Cortex of kidney (tissue), 1 donor: ENCODE measurements at places on chromosomes 11 and 22.

- DNase-seq: no peak
These were observed 26.3 kb upstream of the RASD2 start for GRCh38 chr22:35514366-35514765.

DNA sequence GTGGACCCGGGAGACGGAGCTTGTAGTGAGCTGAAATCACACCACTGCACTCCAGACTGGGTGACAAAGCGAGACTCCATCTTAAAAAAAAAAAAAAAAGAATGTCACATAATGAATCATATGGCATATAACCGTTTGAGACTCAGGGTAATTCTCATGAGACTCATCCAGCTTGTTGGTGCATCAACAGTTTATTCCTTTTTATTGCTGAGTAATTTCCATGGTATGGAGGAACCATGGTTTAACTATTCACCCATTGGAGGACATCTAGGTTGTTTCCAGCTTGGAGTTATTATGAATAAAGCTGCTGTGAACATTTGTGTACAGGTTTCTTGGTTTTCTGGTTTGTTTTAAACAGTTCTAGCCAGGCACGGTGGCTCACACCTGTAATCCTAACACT is 25.3 kb downstream of the PPARA start:
- DNase-seq: no peak

- DNase-seq: no peak
These were observed 89.1 kb upstream of the TRIM48 start for GRCh38 chr11:55172734-55173415.

DNA sequence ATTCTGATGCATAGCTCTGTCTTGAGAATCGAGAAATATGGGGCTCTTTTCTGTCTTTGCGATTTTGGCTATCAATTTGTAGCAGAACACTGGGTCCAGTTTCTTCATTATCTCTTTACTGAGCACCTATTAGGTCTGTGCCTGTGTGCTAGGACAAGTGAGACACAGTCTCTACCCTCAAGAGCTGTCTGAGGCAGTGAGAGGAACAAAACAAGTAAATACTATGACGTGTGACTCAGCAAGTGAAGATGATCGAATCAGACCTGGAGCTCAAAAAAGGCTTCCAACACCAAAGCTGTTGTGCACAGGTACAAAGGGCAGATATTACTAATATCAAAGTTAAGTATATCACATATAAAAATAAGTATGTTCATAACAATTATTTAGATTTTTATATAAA is 52.4 kb downstream of the LGR4 start:
- no peak for DNase-seq

DNA sequence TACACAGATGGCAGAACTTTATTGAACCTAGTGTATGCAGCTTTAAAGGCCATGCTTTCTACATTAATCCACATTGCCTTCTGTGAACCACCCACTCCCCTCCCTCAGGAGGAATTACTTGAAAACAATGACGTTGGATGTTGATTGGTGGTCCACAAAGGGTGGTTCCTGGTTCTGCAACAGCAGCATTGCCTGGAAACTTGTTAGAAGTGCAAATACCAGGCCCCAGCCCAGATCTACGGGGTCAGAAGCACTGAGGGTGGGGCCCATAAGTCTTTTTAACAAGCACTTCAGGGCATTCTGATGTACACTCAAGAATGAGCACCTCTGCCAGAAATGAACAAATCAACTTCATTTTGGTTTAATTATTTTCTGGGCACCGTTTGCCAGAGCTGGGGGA is 91.0 kb downstream of the ISX start:
- DNase-seq: no peak

GRCh38 chr22:49310354-49310753 is 517.3 kb downstream of the BRD1 start:
- DNase-seq: no peak

- DNase-seq: no peak
These were observed 43.2 kb downstream of the MACROD1 start for GRCh38 chr11:64122411-64123410.

DNA sequence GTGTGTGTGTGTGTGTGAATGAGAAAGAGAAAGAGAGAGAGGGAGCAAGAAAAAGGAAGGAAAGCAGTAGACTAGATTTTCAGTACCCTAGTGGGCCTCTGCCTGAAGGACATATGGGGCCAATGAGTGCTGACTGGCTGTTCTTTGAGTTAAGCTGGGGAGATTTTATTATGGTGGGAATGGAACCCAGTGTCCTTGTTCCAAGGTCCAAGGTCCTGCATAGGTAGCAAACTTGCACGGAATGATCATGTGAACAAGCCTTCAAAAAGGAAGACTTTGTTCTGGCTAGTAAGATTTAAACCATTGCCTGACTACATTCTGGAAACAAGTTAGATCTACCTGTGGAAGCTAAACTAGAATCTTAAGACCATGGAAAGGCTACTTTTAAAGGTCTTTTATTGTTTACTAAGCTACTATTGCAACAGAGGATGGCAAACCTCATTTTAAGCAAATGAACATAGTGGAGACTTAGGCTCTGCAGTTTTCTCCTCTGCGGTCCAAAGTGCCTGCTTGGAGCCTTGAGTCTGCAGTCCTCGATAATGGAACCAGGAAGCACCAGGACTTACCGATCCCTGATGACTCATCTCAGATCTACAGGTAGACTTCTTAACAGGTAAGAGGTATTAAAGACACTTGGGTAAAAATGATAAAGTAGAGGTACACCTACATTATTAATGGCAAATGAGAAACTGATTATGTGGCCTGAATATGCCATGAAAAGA is 10.2 kb upstream of the GRAMD1B start:
- no peak for DNase-seq

DNA sequence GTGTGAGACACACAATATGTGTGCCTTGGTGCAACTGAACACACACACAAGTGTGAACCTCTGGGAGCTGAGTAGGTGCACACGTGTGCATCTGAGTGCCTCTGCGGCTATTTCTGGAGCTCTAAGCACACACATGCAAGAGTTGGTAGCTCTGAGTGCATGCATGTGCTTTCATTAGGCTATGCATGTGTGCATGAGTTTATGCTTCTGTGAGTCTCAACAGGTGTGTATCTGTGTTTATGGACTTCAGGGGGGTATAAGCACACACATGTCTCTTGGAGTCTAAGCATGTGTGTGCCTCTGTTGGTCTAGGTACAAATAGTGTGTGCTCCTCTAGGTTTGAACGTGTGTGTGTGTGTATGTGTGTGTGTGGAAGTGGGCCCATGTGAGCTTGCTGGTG is 25.8 kb downstream of the SLC22A12 start:
- no peak for DNase-seq

DNA sequence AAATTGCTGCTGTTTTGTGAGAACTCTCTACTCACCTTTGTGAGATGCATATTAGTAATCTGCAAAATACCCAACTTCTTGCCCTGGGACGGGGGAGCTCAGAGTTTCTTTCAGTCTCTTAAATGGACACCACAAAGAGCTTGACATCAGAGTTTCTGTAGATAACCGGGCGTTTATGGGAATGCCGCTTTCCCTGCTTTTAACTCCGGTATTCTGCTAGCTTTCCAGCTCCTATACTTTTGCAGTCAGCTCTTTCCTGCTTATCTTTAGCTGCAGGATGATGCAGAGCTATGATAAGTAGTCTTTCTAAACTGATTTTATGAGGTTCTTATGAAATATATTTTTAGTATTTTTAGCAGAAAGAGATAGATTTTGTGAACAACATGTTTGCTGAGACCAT is 154.6 kb upstream of the SORL1-AS1 start:
- no peak for DNase-seq

- DNase-seq: no peak
These were observed 6.1 kb downstream of the C11orf91 start for GRCh38 chr11:33694346-33695050.

- no peak for DNase-seq
These were observed 85.5 kb downstream of the PDE2A start for GRCh38 chr11:72588421-72589410.

DNA sequence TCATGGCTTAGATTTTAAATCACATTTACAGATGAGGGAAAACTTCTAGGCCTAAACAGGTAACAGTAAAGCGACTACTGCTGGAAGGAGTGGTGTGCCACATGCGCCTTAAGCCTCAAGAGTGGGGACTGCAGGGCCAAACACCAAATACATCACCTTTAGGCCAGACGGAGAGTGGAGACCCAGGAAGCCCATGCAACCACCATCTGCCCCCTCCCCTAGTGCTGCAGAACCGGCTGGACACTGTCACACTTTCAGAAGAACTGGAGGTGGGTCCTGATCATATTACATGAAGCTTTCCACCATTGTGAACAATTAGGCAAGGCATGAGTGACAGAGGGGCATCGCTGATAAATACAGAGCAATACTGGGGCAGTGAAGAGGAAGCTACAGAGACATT is 28.9 kb downstream of the SLC25A18 start:
- DNase-seq: no peak

- no peak for DNase-seq
These were observed 4.2 kb upstream of the GRK2 start for GRCh38 chr11:67261946-67262681.

GRCh38 chr11:111561791-111562325 is 21.3 kb downstream of the LAYN start:
- DNase-seq: no peak

- no peak for DNase-seq
These were observed 116.8 kb upstream of the GRAMD1B start for GRCh38 chr11:123313262-123313661.

GRCh38 chr11:95521133-95521542 is 268.4 kb downstream of the FAM76B start:
- no peak for DNase-seq

DNA sequence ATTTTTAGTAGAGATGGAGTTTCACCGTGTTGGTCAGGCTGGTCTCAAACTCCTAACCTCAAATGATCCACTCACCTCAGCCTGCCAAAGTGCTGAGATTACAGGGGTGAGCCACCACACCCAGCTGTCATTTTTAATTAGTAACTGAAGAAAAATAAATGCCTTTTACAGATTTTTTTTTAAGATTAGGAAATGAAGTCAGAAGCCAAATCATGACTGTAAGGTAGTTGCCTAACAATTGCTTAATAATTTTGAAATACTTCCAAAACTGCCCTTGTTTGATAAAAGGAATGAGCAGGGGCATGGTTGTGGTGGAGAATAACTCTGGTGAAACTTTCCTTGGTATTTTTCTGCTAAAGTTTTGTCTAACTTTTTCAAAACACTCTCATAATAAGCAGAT is 98.9 kb upstream of the SLC5A12 start:
- DNase-seq: no peak

GRCh38 chr11:103609117-103610066 is 427.0 kb upstream of the DDI1 start:
- DNase-seq: no peak

GRCh38 chr22:33000342-33001280 is 57.6 kb downstream of the SYN3 start:
- no peak for DNase-seq

DNA sequence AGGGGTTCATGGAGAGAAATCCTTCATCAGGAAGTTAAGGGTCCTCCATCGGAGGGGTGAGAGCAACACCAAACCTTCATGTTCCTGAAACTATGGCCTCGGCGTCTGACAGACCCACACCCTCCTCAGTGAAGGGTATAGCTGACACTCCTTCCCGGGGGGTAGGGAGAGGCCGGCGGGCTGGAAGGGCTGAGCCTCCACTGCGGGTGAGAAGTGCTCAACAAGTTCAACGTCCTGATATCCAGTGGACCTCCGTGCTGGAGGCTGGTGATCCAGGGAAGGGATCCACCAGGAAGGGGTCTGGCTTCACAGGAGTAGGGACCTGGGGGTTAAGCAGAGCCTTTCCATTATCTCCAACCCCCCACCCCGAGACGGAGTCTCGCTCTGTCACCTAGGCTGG is 12.3 kb downstream of the CARS1 start:
- DNase-seq: no peak

DNA sequence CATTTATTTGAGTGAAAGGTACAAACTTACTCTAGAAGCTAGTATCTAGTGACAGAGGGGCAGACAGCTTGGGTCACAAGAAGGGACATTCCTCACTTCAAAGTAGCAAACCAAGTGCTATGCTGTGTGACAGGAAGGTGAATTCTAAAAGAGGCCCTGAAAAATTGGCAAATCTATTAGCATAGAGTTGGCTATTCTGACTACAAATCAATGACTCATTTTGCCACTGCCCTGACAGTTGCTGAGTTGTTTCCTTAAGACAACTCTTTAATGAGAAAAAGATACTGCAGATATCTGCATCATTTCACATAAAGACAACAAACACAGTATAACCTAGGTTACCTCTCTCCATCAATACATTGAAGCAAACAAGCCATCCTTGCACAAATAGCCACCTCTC is 524.0 kb upstream of the LRRC4C start:
- no peak for DNase-seq

DNA sequence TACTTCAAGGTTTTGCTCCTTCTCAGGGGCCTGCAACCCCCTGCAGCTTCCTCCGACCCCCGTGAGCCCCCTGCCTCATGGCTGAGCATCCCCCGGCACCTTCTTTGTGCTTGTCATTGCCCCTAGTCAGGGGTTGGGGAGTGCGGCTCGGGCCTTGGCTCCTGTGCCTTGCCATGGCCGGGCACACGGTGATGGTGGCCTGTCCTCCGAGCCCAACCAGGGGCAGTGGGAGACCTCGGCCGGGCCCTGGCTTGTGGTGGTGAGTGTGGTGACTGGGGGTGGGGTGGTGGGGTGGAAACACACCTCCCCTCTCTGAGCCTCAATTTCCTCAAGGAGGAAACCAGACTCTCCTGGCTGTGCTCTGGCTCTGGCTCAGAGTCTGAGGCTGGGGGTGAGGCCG is 1.5 kb upstream of the MRGPRG start:
- no peak for DNase-seq

DNA sequence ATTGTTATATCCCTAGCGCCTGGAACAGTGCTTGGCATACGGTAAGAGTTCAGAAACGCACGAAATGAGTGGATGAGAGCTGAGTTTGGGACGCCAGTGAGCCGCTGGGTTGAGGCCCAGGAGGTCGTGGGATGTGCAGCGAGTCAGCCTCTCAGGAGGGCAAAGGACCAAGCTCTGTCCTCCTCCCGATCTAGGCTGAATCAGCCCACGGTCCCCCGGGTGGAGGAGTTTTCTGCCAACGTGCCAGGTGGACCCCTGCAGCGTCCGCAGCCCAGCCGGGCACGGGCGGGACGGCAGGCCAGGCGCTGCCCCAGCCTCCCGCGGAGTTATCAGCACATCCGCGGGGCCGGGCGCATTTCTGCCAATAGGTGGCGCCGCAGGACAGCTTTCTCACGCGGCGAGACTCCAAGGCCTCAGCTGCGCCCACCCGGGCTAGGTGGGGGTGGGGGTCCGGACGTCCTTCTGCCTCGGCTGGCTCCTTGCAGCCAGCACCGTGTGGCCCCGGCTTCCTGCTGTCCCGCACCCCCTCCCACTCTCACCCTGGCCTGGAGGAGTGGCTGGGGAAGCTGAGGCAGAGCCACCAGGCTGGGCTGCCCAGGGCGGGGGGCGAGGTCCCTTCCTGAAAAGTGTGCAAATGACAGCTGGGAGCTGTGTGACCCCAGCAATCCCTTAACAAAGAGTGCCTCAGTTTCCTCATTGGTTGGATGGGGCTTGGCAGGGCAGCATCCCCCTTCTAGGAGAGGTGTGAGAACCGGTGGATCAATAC is 2.2 kb upstream of the RPS19BP1 start:
- no peak for DNase-seq

GRCh38 chr22:49658902-49659280 is 168.8 kb downstream of the BRD1 start:
- DNase-seq: no peak

GRCh38 chr22:49951000-49951677 is 9.4 kb upstream of the PIM3 start:
- DNase-seq: no peak

GRCh38 chr22:33030923-33031525 is 27.2 kb downstream of the SYN3 start:
- no peak for DNase-seq
